AG10803 (cell line): ENCODE measurements at places on chromosomes 1 and 21.
A peak's percentile ranks its signal among the peaks of the same experiment; 100 is the strongest.

GRCh38 chr1:108646648-108647269 is 14.1 kb downstream of the HENMT1 start:
- peak; percentile 91 for DNase-seq

- DNase-seq = no peak
Observed at GRCh38 chr1:30287976-30288375, 435.4 kb downstream of the MATN1 start.

DNA sequence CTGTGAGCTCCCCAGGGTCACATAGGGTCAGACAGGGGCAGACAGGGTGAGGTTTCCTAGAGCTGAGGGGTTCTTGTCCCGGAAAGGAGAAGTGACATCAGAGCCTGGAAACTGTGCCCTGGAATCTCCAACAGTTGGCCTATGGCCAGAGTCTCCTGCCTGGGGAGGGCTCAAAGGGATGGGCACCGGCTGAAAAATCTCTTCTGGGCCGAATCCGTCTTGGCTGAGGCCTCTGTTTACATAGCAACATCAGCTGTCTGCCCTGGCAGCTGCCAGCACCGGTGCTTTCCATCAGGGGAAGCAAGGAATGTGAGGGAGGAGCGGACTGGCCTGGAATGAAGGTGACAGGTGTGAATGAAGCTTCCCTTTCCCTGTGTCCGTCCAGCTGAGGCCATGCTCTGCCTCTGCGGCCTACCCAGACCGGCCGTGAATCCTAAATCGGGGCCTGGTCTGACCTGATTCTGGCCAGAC is 30.7 kb downstream of the VASH2 start:
- no peak for DNase-seq

DNA sequence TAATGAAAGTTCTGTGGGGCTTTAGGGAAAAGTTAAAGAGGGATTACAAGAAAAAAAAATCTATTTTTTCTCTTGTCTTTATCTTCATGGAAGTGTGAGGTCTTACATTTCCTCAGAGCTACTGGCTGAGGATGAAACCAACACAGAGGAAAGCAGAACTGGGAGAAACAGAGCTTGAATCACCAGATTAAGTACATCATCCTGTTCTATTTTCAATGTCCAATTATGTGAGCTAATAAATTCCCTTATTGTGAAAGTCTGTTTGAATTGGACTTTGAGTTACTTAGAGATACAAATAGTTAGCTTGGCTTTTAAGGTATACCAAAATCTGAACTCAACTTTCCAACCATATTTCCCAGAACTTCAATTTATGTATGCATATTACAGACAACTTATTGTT is 69.2 kb downstream of the LPGAT1 start:
- DNase-seq = no peak

DNA sequence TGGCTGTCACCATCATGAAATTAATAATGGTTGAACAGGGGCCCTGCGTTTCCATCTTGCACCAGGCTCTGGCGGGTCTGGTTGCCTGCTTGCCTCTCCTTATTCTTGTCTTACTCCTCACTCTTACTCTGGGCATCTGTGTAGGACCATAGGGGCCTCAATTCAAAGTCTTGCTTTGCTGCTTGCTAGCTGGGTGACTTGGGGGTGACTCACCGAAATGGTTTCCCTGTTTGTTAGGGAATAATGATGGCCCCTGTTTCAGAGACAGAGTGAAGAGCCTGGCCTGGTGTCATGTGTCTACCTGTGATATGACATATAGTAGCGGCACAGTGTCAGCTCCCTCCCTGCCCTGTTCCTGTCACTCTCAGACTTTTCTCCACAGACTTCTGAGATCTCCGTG is 24.6 kb downstream of the KCNC4 start:
- no peak for DNase-seq

- no peak for DNase-seq
Observed at GRCh38 chr1:230010603-230011332, 56.3 kb upstream of the GALNT2 start.

DNA sequence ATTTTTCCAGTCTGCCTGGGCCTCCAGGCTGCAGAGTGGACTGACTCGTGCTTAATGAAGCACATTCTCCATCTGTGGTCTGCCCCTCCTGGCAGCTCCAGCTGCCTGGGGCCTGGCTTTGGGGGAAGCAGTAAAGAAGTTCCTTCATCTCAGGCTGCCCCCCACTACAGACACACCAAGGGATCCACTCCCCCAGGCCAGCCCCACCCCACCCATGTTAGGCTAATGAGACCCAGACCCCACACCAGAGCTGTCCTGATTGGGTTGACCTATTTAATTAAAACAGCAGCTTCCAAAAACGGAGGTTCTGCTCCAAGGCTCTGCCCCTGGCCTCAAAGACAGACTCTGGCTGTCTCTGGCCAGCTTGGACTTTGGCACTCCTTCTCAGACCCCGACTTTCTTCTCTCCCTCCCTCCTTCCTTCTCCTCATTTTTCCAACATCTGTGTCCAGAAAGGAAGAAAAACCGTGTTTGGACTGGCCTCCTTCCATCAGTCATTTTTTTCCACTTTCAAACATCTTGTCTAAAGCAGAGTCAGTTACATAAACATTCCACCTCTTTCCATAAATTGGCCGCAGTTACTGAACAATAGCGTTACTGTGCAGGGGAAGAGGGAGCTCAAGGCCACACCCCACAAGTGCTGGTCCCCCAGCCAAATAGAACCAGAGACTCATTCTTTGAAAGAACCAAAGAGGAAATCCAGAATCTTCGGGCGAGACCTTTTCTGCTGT is 29.7 kb downstream of the SERTAD4 start:
- peak; percentile 96 for DNase-seq

GRCh38 chr1:86868477-86868876 is 45.4 kb downstream of the SELENOF start:
- DNase-seq = peak; percentile 18

GRCh38 chr1:97989094-97989680 is 68.4 kb upstream of the DPYD start:
- peak; percentile 22 for DNase-seq

DNA sequence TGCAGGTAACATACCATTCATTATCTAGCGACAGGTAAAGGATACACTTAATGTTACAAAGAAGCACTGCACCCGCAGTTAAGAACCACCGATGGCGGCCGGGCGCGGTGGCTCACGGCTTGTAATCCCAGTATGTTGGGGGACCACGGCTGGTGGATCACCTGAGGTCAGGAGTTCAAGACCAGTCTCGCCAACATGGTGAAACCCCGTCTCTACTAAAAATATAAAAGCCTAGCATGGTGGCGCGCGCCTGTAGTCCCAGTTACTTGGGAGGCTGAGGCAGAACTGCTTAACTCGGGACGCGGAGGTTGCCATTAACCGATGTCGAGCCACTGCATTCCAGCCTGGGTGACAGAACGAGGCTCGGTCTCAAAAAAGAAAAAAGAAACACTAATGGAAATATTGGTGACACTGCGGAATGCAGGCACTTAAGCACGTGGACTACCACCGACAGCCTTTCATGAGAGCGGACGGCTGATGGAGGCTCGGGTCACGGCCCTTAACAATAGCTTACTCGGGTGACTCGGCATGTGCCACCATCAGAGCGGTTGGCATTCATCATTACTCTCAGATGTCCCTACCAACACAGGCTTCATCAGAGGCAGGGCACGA is 542 bp downstream of the GAS5 start:
- no peak for DNase-seq

DNA sequence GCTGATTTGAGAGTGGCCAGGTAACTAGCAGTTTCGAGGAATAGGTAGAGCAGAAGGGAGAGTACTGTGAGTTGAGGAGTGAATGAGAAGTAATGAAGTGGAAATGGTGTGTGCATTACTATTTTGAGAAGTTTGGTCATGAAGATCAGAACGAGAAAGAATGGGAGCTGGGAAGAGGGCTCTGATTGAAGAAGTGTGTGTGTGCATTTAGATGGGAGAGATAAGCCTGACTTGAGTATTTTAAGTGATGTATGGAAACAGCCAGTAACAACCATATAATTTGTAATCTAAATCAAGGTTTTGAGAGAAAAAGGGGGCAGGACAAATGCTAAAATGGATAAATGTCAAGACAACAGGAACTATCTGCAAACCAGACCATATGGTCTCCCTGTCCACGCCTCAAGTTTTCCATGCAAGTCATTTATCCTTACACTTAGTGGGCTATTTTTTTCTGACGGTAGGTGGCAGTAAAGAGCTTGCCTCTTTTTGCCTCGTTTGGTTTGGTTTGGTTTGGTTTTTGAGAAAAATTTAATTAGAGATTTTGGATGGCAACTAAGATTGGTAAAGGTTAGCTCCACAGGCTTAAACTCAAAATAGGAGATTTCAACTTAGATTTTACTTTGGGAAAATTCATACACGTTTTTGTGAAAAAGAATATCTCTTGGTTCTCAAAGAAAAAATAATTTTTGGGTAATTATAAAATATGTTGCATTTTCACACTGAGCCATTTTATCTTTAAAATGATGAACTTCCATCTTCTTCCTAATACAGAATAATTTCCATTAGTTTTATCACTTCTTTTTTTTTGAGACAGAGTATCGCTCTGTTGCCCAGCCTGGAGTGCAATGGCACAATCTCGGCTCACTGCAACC is 9.5 kb upstream of the B3GALNT2 start:
- DNase-seq = peak; percentile 74

GRCh38 chr1:21886486-21887215 is 50.5 kb downstream of the HSPG2 start:
- no peak for DNase-seq

- DNase-seq = no peak
Observed at GRCh38 chr1:66775646-66776045, 23.4 kb downstream of the DYNLT5 start.

DNA sequence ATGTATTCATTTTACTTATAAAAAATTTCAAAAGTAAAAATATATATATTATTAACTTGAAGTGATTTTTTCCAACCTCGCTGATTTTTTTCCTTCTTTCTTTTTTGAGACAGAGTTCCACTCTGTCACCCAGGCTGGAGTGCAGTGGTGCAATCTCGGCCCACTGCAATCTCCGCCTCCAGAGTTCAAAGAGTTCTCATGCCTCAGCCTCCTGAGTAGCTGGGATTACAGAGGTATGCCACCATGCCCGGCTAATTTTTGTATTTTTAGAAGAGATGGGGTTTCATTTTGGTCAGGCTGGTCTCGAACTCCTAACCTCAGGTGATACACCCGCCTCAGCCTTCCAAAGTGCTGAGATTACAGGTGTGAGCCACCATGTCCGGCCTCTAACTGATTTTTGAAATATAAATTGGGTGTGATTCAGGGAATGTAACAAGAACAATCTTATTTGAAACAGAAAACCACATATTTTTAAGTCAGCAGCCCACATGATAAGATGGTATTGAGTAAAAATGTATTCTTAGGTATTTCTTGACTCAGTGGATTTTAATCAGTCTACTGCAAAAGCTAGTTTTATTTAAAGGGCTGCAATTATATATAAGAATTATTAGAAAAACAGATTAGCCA is 30.0 kb downstream of the ZBTB8B start:
- DNase-seq = no peak

DNA sequence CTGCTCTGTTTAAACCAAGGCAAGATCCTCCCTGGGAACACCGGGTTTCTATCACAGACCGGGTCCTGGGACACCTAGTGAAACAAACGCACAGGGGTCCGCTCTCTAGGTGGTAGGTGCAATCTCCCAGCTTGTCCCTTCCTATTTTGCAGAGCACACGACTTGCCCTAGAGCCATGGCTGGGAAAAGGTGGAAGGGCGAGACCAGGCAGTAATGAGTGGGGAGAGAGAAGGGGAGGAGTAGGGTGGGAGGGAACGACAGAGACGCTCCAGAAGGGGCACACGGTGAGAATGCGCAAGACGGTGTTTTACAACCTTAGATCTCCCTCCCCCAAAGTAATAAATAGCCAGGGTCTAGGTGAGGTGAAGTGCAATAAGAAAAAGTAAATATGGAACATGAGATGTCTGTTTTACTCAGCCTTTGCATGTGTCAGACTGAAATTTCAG is 9.3 kb upstream of the ARHGAP29 start:
- no peak for DNase-seq

DNA sequence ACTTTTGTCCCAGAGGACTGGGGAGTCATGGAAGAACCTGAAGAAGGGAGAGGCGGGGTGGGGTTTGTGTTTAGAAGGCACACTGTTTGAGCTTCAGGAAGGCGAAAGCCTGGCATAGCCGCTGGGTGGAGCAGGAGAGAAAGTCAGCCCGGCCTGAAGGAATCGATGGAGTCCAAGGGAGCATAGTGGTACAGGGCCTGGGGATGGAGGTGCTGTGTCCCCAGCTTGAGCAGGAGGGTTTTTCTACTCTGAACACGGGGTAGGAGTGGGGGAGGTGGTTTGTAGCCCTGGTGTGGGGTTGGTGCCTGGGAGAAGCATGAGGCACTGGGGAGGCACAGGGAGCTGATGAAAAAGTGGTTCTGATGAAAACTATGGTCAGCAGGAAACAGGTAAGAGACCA is 4.7 kb upstream of the CCDC24 start:
- no peak for DNase-seq

GRCh38 chr1:54671985-54672608 is 30.5 kb downstream of the MROH7 start:
- DNase-seq = peak; percentile 45

- DNase-seq = no peak
Observed at GRCh38 chr1:161902182-161902581, 121.5 kb downstream of the OLFML2B start.

DNA sequence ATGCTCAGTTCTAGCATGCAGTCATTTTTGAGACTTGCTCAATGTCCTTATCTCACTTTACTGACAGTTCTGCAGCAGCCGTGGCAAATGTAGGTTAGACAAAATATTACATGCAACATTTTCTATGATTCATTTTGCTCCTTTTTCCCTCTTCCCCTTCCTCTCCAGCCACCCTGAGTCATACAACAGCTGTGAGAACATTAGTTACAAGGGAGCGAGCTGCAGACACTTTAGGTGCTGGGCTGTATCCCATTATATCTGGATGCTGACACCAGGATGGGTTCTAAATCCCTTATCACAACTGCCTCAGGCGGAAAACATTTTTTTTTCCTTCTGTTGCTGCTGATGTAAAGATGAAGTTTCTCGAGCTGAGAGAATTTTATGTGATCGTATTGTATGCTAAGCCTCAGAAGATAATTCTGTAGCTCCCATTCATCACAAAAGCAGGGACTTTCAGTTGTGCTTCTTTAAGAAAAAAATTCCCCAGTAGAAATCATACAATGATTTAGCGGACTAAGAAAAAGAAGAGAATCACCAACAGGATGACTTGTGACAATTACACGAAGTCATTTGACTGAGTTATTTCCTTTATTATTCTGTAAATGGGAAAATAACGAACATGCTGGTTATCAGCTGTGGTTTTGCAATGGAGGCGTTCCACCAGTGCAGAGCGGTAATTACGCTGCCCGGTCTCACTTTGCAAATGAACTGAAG is 345.0 kb downstream of the DISC1 start:
- DNase-seq = no peak

- DNase-seq = peak; percentile 44
Observed at GRCh38 chr1:24149866-24150233, 6.9 kb upstream of the IL22RA1 start.
